ENCODE measurements at places on chromosomes 12 and 14. TPM values are rescaled to one million over a fixed set of nuclear protein-coding genes. Genes with fewer than 3 reads are reported as not detected.

OS9 gene
- total RNA-seq = 161 TPM

CLEC9A gene
- not detected for total RNA-seq

PLCZ1 gene
- not detected for total RNA-seq

GRCh38 chr12:40168001-40168400, 56.8 kb upstream of the LRRK2 start:
- H3K4me3 ChIP-seq = no peak overlapping the region
- no peaks in the 10 kb centered on the region for H3K36me3 ChIP-seq
- no peak overlapping the region for H3K27ac ChIP-seq
- no peaks in the 10 kb centered on the region for H3K27me3 ChIP-seq

GRCh38 chr14:72518809-72519377, 375.0 kb downstream of the DPF3 start:
- H3K4me1 ChIP-seq = peaks cover 6% of the 10 kb centered on the region
- DNase-seq = peak; percentile 36

All from right atrium auricular region (tissue), 2 donors.